ENCODE measurements at places on chromosomes 2 and 18.
A peak's percentile ranks its signal among the peaks of the same experiment; 100 is the strongest.

DNA sequence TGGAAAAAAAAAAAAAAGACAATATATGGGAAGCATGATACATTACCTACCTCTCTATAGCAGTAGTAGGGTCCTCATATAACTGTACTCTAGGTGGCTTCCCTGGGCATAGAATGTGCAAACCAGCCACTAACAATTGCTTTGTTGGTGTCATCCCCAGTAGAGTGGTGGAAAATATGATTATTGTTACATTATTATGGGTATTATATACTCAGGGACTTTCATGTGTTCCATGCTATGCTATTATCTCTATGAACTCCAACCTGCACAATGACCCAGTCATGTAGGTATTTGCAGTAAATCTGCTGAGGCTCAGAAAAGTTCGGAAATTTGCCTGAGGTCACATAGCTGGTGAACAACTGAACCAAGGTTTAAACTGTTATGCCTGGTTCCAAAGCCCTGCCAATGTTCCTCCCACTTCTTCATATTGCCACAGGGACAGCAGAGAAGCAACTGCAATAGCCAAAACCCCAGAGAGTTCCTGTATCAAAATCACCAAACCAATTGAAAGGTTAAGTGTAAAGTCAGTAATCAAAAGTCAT is 52.6 kb upstream of the MAP4K4 start:
- no peak for DNase-seq

DNA sequence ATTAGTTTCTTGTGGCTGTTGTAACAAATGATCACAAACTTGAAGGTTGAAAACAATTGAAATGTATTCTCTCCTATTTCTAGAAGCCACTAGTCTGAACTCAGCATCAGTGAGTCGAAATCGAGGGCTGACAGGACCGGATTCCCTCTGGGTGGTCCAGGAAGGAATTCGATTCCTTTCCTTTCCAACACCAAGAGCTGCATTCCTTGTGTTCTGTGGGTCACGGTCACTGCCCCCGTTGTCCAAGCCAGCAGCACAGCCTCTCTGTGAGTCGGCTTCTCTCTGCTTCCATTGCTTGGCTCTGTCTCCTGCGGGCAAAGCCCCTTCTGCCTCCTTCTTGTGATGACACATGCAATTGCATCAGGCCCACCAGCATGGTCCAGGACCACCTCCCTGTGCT is 67.3 kb downstream of the SMIM21 start:
- no peak for DNase-seq

GRCh38 chr2:9030841-9031240 is 27.4 kb upstream of the MBOAT2 start:
- no peak for DNase-seq

- DNase-seq = peak; percentile 24
Observed at GRCh38 chr2:117980783-117981676, 32.8 kb downstream of the CCDC93 start.

- peak; percentile 70 for DNase-seq
Observed at GRCh38 chr2:98479959-98480524, 35.4 kb downstream of the INPP4A start.

DNA sequence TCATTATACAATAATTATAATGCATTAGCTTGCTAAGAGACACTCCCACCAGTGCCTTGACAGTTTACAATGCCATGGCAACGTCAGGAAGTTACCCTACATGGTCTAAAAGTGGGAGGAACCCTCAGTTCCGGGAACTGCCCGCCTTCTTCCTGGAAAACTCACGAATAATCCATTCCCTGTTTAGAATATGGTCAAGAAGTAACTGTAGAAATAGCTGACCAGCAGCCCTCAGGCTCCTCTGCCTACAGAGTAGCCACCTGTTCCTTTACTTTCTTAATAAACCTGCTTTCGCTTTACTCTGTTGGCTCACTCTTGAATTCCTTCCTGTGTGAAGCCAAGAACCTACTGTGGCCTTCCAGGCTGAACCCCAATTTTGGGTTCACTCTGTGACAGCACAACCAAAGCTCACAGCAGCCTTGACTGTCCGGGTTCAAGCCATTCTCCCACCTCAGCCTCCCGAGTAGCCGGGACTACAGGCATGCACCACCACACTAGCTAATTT is 20.0 kb upstream of the PTPN2 start:
- no peak for DNase-seq

DNA sequence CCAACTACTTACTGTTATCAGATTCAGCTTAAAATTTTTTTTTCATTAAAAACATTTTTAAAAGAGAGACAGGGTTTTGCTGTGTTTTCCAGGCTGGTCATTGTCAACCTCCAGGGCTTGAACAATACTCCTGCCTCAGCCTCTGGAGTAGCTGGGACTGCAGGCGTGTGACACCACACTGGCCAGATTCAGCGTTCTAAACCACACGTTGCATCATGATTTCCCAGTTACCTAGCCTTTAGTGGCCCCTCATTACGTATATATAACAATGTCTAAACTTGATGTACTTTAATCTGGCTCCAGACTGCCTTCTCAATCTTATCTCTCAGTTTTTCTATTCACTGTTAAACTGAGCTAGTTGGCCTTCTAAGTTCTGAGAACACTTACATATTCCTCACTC is 89.6 kb downstream of the COMMD1 start:
- DNase-seq = no peak

- peak; percentile 66 for DNase-seq
Observed at GRCh38 chr2:218648088-218648786, 11.2 kb downstream of the ZNF142 start.

- no peak for DNase-seq
Observed at GRCh38 chr2:40096360-40096759, 317.3 kb upstream of the THUMPD2 start.

DNA sequence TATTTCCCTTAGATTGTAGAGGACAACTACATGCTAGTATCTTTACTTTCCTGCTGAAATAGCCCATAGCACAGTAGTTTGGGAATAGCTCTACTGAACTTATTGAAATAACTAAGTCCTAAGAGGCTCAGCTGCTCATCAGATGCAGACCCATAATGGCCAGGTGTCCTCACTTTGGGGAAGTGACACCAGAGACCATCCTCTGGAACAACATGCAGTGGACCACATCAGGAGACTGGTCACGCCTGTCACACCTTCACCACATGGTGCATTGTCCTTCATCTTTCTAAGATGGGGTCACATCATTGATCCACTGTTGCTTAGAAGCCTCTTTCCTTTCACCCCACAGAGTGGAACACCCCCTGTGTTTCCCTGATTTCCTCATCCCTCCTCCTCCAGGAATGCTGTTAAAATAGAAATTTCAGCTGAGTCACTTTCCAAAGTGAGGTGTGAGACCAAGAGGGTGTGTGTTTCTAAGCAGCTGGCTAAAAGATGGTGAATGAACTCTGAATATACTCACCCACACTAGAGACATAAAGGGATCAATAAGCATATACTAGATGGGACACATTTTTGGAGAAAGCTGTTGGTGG is 215.2 kb upstream of the LRRTM1 start:
- DNase-seq = no peak

DNA sequence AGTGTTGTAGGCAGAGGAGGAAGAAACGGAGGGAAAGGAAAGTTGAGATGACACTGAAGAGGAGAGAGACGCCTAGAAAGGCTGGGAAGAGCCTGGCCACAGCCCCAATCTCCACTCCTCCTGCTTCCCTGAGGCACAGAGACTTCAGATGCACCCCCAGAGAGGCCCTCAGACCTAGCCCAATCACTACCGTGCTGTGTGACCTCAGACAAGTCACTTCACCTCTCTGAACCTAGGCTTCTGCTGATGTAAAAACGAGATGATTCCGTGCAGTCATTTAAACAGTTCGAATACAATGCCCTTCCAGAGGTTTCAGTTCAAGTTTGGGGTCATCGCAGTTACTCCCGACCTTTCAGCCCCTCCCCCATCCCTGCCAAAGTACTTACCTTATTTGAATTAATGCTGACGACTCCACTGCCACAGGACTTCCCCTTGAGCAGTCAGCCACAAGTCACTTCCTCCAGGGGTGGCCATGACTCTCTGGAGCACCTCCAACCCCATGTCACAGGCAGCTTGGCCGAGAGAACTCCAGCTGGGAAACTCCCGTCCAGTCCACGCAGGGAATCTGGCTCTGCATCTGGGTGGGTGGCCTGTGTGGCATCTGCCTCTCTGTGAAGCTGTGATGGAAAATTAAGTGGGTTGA is 105.2 kb upstream of the ID2 start:
- DNase-seq = no peak

- no peak for DNase-seq
Observed at GRCh38 chr2:232415736-232416520, 9.3 kb downstream of the ALPG start.

All from AG08396 (cell line).